ENCODE measurements at places on chromosomes 12 and 14.

DNA sequence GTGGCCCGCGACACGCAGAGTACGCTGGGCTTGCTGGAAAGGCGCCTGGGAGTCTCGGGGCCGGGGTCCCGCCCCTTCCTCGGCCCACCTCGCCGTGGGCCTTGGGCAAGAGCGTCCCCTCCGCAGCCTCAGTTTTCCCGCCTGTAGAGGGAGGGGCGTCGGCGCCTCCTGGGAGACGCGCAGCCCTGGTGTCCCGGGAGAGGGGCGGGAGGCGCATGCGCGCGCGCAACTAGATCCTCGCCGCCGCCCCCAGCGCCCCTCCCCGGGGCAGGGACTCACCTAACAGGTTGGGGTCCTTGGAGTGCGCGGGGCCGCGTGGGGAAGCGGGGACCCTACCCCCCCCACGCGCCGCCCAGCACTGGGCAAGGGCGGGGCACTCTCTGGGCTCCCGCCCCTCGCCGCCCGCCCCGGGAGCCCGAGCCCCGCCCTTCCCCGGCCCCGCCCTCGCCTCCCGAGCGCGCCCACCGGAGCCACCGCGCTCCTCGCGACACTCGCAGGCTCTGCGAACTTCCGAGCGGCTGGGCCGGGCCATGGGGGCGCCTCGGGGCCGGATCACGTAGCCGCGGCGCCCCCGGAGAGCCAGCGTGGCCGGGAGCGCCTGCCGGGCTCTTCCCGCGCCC lies at the start of gene KIF26A:
Gene KIF26A, plus strand, starts transcription at position 490 of the 620 bp plus-strand sequence. CDS start 136 bp downstream, outside the sequence.
- DNase-seq = no peak

DNA sequence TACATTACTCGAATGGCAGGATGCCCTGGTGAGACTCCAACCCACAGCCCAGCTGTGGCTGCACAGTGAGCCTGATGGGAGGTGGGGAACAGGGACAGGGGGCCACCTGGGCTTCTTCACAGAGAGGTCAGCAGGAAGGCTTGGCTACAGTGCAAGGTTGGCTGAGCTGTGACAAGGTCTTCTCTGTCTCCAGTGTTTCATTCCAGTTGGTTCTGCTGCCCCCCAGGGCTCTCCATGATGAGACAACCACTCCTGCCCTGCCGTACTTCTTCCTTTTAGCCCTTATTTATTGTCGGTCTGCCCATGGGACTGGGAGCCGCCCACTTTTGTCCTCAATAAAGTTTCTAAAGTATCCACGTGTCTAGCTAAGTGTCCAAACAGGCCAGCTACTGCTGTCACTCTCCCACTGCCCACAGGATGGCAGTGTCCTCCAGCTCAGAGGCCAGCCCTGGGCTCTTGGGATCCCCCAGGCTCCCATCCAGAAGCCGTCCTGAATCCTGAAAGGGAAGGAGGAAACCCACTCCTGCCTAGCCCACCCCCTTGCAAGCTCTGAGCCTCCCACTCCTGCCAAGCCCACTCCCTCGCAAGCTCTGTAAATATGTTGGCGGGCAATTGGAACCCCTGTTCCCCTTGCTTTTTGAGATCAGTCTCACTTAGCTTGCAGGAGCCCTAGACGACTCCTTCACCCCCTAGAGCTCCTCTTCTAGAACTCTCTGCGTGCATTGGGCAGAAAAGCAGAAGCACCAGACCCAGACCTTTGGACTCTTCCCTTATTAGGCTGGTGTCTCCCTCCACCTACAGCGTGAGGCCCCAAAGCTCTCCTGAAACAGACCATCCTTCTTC lies 5.4 kb downstream of the C1QL4 start:
- no peak for DNase-seq

DNA sequence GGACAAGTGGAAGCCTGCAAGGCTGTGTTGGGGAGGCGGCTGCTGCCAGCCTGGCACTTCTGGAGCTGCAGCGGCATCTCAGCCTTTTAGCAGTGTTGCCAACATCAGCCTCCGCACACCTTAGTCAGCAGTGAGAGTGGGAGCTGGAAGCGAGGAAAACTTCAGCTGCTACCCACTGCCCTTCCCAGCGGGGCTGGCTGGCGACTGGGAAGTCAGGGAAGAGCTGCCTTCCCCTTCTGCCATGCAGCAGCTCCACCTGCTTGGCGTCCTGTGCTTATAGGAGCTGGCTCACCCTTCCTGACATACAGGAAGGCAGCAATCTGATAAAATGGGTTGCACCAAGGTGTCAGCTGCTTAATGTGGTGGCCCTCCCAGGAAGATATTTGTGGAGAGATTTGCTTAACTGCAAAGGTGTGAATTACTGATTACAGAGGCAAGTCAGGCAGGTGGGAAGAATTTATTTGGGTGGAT lies 15.4 kb upstream of the PLEKHG3 start:
- no peak for DNase-seq

DNA sequence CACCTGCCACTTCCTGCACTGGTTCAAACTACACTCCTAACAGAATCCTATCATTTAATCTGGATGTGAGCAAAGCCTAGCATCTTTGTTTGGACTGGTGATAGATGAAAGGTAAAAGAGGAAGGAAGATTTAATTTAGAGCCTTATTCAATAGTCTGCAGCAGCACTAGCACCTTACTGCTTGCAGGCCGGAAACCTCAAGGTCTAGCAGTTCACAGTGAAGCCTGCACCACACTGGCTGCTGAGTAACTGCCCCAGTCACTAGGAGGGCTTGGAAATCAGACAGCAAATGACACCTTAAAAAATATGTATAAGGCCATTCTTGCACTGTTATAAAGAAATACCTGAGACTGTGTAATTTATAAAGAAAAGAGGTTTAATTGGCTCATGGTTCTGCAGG lies 358.0 kb downstream of the DAD1 start:
- no peak for DNase-seq

DNA sequence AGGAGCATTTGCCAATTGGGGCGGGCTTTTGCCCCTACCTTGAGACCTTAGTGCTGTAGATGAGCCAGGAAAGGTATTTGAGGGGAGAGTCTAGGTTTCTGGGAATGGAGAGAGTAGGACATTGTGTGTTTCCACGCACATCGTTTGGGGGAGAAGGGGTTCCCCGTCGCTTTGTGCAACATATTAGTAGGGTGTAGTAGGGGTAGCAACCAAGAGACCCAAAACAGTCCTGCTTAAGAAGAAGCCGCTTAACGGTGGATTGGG lies 694 bp upstream of the PTGES3 start:
- no peak for DNase-seq

- no peak for DNase-seq
These were observed 82.7 kb downstream of the BEGAIN start for GRCh38 chr14:100504372-100505078.

DNA sequence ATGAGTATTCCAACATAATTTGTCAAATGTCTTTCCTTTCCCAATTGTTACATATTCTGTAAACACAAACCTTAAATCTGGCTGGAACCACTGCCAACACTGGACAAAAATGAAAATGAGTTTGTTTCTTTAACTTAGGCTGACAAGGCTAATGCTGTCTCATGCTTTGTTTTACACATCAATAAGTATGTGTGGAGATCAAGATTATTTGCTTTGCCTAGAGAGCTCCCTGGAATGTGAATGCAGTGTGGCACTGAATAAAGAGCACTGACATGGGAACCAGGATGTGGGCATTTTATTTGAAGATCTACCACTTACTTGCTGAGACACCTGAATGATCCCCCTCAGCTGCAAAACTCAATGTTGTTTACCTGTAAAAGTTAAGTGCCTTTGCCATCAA lies 61.7 kb downstream of the RALGAPA1 start:
- no peak for DNase-seq

Data from stimulated activated CD4-positive, alpha-beta T cell treated with anti-CD3 and anti-CD28 coated beads, Interleukin-1b, Interleukin-23, amount 100 ng/mL, for 1 hour (primary cell).